ENCODE measurements at places on chromosomes 3 and 15. TPM values are rescaled to one million over a fixed set of nuclear protein-coding genes. Genes with fewer than 3 reads are reported as not detected.

Gene MEF2A
- total RNA-seq = 62.9 TPM

Gene PODXL2
- 1.7 TPM for total RNA-seq

Gene TMEM266
- total RNA-seq = 1.2 TPM

Gene FNDC3B
- 124 TPM for total RNA-seq

Gene VPS13C
- 85.7 TPM for total RNA-seq

Gene ITPR1
- total RNA-seq = 64.8 TPM

Gene TIMP4
- 5.8 TPM for total RNA-seq

All from upper lobe of left lung (tissue), 6 donors.